ENCODE measurements at places on chromosomes 7 and 10.

- no peak for DNase-seq
Measured at GRCh38 chr7:71770269-71770907, 638.4 kb downstream of the GALNT17 start.

DNA sequence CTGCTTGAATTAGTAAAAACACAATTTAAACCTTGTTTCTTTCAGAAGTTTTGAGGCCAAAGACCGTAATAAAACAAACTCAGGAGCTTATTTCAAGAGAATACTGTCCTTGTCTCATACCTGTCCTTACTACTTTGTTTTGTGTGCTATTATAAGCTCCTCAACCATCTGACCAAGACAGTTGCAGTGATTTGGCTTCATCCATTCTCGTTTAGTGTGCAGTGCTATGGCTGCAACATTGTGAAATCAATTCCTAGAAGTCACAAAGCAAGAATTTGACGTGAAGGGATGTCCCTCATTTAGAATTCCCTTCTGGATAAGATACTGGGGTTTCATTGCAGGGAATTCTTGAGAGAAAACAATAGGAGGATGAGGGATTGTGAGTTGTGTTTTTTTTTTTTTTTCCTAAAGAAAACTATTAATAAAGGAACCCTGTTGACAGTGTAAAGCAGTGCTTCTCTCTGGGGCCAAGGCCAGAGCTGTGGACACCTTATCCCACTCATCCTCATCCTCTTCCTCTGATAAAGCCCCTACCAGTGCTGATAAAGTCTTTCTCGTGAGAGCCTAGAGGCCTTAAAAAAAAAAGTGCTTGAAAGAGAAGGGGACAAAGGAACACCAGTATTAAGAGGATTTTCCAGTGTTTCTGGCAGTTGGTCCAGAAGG is at the start of gene OIT3:
TSS of gene OIT3 (plus strand) at position 604 of the 663 bp plus-strand sequence. CDS start 60 bp downstream, outside the sequence.
- no peak for DNase-seq

DNA sequence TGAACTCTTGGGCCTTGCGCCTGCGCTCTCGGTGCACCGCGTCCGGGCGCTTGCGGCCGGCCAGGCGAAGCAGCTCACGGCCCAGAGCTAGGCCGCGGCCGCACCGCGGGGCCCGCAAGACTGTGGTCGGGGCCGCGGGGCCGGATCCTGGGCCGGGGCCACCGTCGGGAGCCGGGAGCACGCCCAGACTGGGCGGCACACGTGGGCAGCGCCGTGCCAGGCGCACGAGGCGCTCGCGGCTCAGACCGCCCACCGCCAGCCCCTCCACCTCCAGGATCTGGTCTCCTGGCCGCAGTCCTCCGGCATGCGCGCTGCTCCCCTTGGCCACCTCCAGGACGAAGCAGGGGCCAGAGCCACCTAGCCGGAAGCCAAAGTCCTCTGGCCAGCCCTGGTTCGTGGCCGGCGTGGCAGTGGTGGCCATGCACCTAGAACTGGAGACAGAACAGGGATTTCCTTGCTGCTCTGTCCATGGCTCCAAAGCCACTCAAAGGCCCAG is at the start of gene GRID2IP:
TSS of gene GRID2IP (minus strand) at position 446 of the 496 bp plus-strand sequence. CDS start at position 421, 25 bp downstream.
- DNase-seq: no peak

DNA sequence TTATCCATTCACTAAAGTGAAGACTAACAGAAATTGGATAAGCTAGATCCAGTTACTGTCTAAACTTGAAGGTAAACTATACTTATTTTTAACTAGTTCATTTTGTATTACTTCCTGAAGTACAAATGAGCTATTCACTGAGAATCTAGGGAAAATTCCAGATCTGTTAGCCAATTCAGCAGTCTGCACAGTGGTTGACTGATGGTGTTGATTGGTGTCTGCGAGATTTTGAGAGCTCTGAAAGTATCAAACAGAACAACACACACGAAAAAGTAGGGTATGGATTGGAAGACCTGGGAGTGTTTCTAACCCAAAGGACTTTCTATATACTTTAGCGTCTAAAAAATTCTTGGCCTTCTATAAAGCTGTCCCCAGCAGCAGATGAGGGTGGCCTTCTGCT is 33.6 kb upstream of the AGR2 start:
- DNase-seq: no peak

GRCh38 chr7:35801392-35802101 is 690 bp downstream of the SEPTIN7 start:
- peak; percentile 61 for DNase-seq

GRCh38 chr7:33885290-33886148 is 19.8 kb upstream of the BMPER start:
- no peak for DNase-seq

GRCh38 chr10:369221-369683 is 234.0 kb downstream of the ZMYND11 start:
- DNase-seq: no peak

- DNase-seq: no peak
Measured at GRCh38 chr10:103897241-103897774, 20.7 kb downstream of the STN1 start.

- no peak for DNase-seq
Measured at GRCh38 chr7:11343818-11344413, 370.2 kb downstream of the PHF14 start.

DNA sequence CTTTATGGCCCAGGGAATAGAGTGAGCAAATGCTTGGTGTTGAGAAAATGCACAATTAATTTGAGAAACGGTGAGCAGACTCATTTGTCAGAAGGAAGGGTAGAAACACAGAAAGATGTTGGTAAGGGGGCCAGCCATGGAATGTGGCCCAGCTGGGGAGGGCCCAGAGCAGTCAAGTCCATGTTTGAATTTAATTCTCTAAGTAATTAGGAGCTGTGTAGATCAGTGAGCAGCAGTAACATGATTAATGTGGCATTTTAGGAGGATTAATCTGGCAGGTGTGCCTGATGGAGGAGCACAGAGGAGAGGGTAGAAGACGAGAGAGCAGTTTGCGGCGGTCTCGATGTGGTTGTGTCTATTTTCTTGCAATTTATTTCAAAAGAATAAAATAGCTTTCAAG is 218.7 kb downstream of the FRMD4A start:
- DNase-seq: no peak

DNA sequence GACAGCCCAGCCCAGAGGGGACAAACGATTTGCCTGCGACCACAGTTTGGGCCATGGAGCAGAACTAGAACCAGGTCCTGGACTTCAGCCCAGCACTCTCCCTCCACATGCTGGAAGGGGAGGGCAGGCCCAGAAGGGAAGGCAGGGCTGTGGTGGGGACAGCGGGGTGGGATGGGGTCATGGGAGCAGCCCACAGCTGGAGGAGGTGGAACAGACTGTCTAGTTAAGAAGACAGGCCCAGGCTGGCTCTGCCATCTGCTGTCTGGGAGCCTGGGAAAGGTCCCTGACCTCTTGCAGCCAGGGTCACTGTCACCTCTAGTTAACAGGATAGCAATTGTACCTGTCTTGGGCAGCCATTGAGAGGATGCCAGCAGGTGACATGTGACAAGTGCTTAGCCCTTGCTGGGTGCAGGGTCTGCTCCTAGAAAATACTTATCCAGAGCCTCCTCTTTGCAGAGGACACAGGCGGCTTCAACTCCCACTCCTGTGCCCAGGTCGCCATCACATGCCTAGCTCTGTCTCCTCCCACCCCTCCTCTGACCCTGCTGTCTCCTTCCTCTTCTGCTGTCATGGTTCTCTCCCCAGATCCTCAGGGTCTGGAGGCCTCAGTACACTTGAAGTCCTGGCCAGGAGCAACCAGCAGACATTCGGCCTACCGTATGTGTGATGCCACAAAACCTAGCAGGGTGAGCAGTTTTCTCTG is 37.0 kb upstream of the CHST15 start:
- DNase-seq: no peak

DNA sequence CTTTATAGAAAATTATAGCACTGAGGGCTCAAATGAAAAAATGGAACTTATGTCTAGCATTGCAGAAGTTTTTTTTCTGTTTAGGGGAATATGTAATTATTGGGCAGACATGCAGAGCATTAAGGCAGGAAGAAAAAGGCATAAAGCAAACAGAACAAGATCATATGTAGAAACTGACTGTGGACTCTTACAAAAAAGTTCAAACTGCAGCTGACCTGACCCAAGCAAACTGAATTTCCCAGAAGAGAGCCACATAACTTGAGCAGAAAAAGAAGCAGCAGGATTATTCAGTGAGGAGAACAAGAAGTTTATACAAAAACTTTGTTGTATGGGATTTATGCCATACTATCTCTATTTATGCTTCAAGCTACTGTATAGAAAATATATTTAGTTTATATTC is 250.9 kb downstream of the PHF14 start:
- no peak for DNase-seq

DNA sequence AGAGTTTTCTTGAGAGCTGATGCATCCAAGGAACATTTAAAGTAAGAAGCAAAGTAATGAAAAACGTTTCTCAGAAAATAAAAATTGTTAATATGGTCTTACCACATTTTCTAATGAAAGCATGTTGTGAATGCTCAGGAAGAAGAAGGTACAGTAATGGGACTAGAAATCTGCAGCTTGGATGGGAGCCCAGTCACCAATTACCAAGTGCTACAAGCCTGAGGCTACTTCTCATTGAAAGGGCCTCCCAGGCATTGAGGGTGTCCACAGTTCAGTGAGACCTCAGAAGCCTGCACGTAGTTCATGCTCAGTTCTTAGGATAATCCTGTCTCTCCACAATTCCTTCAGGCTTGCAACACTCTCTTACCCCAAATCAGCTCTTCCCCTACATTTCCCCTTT is 17.6 kb downstream of the PTN start:
- DNase-seq: no peak

- DNase-seq: no peak
Measured at GRCh38 chr10:43067391-43068135, 9.3 kb upstream of the RET start.

DNA sequence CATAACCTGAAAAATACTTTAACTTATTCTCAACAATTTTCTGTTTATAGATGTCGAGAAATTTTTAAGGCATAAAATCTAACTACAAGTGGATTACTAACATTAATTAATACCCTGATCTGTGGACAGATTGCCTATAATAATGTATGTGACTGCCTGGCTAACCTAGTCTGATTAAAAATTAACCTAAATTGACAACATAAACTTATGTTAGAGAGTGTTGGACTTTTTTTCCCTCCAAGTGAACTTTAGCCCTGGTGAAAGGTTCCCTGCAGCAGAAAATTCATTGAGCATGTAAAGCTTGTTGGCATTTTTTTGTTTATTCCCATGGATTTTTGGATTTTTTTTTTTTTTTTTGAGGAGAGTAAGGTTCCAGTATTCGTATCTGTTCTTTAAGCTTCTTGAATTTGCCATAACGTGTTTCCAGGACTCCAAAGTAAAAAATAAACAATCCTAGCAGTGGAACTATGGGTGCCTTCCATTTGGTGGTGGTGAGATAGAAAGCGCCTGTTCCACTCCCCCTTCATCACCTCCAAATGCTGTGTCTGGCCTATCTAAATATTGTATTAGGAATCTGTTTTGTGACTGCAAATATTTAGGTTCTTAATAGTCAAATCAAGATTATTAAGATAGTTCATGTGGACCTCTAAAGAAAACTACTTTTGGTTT is 36.1 kb downstream of the NET1 start:
- DNase-seq: no peak

DNA sequence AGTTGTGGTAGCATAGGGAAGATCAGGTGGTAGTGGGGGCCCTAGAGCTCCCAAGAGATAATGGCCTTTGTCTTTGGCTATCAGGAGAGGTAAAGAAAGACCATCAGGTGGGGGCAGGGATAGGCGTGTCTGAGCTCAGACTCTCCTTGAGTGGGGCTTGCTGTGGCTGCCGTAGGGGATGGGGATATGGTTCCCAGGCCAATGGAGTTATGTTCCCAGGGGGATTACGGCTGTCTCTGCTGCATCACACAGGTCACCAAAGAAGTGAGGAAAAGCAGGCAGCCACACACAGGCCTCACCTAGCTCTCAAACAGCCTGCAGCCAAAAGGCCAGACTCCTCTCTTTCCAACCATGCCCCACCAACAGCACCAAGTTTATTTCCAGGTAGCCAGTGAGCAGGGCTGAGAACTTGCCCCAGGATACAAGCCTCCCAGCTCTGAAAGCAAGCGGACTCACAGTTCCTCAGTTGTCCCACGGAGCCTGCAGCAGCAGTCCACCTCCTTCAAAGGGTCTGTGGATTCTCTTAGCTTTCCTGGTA is 37.6 kb upstream of the C1QL3 start:
- no peak for DNase-seq

- DNase-seq: no peak
Measured at GRCh38 chr7:92075455-92076158, 58.7 kb downstream of the CYP51A1 start.

DNA sequence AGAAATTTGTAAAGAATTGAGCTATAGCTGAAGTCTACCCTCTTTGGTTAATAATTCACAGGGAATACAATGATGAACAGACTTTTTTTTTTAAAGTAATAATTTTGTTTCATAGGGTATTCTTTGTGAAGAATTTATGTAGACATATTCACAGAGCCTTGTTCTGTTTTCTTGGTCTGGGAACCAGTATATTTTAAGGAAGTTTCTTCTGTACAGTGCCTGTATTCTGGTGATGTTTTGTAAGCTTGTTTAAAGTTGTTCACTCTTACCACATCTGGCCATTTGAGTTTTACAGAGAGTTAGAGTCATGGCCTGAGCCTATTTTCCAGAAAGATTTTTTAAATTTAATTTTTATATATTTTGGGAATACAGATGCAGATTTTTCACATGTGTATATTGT is 70.3 kb downstream of the CCSER2 start:
- DNase-seq: no peak

GRCh38 chr7:139623518-139623917 is 100.0 kb downstream of the CLEC2L start:
- no peak for DNase-seq

DNA sequence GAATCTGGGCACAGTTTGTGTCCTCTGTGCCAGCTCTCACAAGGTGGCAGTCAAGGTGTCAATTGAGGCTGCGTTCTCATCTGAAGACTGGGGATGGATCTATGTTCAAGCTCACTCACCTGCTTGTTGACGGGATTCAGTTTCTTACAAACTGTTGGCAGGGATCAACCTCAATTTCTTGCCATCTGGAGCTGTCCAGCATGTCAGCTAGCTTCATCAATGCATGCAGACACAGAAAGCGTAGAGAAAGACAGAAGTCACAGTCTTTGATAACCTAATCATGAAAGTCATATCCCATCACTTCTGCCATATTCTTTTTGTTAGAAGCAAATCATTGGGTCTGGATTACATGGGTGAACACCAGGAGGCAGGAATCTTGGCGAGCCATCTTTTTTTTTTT is 32.0 kb upstream of the WAPL start:
- DNase-seq: no peak

DNA sequence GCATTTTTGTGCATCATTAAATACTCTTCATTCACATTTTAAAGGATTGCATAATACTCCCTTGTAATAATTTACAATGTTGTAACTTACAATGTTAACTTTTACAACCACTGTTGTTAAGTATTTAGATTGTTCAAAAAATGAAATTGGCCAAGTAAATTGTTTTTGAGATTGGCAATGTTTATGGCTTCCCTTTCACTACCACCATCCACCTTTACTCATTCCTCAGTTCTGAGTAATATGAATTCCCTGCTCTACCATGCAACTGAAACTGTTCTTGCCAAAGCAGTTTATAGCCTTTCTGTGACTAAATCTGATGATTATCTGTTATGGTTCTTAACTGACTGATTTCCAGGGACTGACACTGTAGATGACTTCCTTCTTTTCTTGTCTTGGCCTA is 80.5 kb upstream of the TMEM106B start:
- DNase-seq: no peak
